Stimulated activated CD8-positive, alpha-beta memory T cell treated with anti-CD3 and anti-CD28 coated beads, Interleukin-2, amount 100 ng/mL, for 1 hour (primary cell): ENCODE measurements at places on chromosomes 5 and 9.

DNA sequence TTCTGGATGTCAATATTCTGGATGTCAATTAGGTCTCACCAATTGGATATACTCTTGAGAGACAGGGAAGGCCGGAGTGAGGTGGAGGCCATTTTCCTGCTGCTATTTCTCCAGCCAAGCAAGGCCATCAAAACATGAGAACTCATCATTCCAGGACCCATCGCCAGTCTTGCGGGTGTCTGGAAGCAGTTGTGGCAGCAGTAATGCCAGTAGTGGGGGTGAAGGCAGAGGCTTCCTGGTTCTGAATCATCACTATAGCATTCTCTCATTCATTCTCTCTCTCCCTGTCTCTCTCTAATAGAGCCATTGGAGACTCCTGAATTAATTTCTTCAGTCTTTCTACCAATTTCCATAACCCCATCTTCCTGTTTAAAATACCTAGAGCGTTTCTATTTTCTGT, 71.8 kb downstream of the EGFLAM start:
- DNase-seq = no peak

DNA sequence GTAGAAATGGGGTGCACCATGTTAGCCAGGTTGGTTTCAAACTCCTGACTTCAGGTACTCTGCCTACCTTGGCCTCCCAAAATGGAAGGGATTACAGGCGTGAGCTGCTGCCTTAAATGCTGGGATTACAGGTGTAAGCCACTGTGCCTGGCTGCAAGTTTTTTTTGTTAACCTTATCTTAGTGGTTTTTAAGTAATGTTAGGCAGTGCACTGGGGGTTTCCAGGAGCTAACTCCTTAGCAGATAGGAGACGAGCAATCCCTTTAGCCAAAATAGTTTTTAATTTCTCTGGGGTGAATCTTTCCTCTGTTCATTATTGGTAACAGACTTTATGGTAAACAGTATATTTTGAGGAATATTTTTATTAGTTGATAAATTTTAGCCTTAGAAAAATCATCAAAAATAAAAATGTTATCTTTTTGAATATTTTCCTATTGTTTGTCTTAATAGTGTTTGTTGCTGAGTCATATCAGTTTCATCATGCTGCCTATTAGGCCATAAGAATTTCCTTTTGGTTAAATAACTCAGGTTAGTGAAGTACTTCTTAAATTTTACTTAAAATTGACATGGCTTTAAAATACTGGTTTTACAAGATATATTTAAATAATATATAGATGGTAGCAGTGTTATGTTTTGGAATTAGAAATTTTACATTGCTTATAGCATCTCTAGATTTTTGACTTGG, 37.9 kb downstream of the LMNB1 start:
- DNase-seq = no peak

DNA sequence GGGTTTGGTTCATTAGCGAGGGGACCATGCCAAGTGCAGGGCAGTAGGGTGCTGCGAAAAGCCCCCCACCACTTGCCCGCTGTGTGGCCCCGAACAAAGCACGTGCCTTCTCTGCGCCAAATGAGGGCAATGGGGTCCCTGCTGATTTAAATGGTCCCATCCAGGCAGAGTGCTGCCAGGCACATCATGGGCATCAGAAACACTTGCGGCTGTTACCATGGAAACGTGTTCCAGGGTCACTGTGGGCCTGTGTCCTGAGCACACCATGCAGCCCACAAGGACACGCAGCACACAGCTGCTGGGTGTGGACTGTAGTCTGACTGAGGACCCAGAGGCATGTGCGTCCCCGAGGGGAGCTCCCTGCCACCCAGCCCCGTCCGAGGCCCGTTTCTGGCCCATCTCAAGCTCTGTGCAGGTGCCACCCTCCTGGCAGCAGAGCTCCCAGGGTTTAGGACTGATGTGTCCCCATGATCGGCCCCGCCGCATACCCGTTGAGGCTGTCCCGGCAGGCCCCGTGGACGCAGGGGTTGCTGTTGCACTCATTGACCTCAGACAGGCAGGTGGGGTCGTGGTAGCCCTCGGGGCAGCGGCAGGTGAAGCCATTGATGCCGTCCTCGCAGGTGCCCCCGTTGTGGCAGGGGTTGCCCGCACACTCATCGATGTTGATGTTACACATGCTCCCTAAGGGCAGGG, 31.3 kb upstream of the SEC16A start:
- no peak for DNase-seq

DNA sequence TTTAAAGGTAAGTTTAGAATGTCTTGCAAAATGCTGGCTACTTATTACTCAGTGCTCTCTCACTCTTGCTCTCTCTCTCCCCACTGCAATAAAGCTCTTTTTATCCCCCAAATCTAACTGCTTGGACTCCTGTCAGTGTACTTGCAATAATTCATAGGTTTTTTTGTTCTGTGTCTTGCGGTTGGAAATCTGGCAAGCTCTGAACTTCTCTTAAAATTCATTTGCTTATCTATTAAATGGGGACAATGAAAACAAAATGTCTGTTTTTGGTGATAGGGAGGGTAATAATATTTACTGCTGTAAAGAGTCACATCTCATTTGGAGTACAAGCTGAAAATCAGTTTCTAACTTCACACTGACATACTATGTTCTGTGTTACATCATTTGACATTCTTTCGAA, 18.7 kb upstream of the OR13D1 start:
- DNase-seq = no peak

- DNase-seq = no peak
These were observed 6.7 kb downstream of the NRARP start for GRCh38 chr9:137295238-137295811.

- DNase-seq = no peak
These were observed 251.8 kb downstream of the CWC27 start for GRCh38 chr5:65020492-65020891.

- DNase-seq = no peak
These were observed 329.8 kb upstream of the PDE4D start for GRCh38 chr5:60223342-60223741.

DNA sequence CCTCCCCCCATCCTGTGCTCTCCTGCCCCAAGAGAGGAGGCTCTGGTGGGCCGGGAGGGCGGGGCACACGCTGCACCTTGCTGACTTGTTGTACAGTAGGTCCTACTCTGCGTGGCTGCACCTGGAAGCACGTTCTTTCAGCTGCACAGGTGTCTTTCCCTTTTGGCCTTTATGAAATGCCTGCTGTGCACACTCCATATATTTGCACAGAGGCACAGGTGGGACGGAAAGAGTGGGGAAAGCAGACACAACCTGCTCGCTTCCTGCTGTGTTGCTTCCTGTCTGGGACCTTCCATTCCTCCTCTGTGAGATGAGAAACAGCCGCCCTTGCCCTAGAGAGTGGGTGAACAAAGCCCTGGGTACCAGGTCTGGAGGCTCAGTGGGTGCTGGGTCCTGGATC, 4.8 kb downstream of the USP20 start:
- DNase-seq = no peak

DNA sequence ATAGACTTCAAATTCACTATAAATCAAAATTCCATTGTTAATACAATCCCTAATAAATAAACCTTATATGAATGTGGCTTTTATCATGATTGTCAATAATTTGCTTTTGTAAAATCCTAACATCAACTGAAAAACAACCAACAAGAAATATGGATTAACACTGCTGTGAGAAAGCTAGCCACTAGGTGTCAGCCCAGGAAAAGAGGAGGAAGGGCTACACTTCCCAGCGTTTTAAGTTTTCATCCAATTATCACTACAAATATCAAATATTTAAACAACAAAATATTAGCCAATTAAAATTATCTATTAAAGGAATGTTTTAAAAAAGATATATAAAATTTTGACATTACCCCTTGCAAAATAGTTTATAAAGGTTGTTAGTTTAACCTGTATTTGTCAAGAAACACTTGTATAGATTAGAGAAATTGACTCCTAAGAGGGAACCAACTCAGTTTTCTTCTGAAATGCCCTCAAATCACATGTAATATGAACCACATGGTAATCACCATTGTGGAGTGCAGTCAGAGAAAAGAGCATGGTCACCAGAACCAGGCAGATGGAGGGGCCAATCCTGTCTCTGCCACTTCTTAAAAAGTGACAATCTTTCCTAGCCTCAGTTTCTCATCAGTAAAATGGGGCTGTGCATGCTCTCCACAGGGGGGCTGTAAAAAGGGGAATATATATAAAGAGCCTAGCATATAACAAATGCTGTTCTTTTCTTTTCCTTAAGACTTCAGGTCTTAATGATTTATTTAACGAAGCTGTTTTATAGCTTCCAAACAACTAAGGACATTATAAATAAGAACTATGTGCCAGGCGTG, 188.2 kb downstream of the CRB2 start:
- DNase-seq = no peak

DNA sequence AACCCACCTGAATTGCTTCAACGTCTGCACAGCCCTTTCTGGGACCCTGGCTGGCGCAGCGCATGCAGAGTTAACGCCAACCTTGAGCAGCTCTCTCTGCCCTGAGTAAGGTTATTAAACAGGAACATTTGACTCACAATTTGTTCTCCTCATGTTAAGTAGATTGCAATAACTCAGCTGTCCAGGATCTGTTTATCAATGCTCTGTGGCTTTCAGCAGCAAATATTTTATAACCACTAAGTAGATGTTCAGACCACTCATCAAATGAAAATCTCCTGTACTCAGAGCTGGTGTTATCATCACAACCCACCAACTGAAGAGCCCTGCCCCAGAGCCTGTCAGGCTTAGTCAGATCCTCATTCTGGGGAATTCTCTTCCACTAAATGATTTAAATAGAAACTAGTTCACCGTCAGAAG, 403.0 kb downstream of the ZNF608 start:
- no peak for DNase-seq

GRCh38 chr9:136426787-136427186, 12.9 kb downstream of the INPP5E start:
- no peak for DNase-seq

- no peak for DNase-seq
These were observed 221.2 kb downstream of the SLC12A2 start for GRCh38 chr5:128304791-128305190.

DNA sequence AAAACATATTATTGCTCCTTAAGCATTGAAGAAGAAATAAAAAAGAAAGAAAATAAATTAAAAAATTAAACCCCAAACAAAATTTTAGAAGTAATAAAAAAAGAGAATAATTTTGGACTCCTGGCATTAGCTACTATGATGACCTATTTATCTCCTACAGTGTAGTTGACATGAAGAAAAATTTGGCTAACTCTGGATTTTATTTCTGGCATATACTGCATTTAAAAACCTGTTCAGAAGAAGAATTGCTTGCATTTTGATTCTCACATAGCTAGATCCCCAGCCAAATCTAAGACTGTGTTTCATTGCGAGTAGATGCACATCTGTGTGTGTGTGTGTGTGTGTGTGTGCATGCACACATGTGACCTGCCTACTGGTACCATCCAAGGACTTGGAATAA, 30.1 kb upstream of the GABRG2 start:
- DNase-seq = no peak

DNA sequence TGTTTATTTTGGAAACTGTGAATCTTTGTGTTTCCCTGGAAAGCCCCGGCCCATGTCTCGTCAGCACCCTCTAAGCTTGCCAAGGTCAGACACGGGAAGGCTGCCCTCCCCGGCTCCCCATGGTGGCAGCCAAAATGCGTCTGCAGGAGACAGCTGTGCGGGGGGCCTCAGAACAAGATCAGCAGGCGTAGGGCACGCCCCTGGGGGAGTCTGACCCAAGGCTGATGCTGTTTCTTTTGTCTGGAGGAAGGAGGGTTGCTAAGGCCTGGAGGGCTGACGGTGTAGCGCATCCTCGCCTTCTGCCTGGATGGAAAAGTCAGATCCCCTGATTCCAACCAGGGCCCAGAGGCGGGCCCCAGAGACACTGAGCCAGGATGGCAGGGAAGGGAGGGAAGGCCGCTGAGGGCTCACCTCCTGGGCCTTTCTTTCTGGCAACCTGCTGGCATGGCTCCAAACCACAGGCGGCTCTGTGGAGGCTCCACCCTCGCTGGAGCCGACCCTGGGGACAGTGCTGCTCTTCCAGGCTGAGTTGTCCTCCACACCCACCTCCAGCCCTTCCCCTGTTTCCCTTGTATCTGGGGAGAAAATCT, 57.2 kb downstream of the OLFM1 start:
- no peak for DNase-seq

DNA sequence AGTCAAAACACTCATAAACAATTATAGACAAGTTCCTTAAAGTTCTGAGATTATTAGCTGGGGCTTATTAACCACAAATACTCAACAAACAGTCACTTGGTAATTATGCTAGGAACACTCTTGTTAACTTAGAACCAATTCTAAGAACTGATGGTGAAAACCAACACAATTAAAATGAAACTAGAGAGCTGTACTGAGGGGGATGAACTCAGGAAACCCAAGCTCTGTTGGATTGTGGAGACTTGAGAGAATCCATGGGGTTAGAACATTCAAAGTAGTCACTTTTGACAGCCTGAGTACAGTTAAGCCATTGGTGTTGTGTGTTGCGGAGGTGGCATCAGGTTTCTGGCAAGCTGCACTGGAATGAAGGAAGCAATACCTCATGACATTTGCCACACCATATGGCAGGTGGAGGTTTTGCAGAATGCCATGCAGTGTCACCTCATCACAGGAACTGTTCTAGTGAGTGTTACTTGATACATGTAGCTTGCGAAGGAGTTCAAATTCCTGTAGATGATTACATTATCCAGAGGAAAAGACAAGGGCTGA, 480.9 kb upstream of the CD180 start:
- no peak for DNase-seq

DNA sequence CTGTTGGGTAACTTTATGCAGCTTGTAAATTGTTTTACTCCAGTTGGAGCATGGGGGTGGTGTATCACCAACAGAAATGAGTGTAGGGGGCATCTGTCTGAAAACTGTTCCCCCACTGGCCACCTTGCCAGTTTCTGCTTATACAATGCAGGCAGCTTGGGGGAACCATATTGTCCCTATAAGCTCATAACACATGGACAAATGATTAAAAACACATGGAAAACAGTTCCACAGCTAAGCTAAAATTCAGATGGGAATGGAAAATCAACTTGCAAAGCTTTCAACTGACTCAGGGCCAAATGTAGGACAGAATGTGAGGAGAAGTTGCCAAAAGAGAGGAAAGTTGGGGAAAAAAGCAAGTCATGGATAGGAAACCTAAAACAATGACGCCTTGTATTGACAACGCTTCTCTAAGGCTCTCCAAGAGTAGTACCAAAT, 7.9 kb upstream of the CER1 start:
- no peak for DNase-seq

GRCh38 chr5:149820536-149821510, 90.7 kb downstream of the PPARGC1B start:
- no peak for DNase-seq

- DNase-seq = no peak
These were observed 572 bp downstream of the CDK5RAP2 start for GRCh38 chr9:120579139-120580050.

DNA sequence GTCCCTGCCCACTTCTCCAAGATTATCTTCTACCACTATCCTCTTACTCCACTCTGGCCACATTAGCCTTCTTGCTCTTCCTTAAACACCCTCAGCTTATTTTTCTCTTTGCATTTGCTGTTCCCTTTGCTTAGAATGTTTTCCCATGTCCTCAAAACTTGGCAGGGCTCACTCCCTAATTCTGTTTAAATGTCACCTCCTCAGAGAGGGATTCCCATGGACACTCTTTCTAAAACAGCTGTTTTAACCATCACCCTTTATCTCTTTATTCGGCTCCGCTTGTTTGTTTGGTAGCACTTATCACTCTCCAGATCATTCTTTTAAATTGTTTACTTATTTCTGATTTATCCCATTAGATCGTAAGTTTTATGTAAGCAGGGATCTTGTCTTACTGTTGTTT, 278.5 kb downstream of the CWC27 start:
- DNase-seq = no peak
